ENCODE measurements at places on chromosomes 5 and 9. TPM values are rescaled to one million over a fixed set of nuclear protein-coding genes. Genes with fewer than 3 reads are reported as not detected.

Gene PCDHGB1
- 0.79 TPM for total RNA-seq

Gene C7
- not detected for total RNA-seq

Gene MELK
- total RNA-seq: 43.9 TPM

Gene WDR38
- not detected for total RNA-seq

Gene SURF2
- total RNA-seq: 19.6 TPM

Gene C9orf153
- total RNA-seq: not detected

Gene C5
- 2.4 TPM for total RNA-seq

Gene IFNA16
- total RNA-seq: not detected

GRCh38 chr9:124475868-124476690, 25.8 kb downstream of the ADGRD2 start:
- no peaks in the 10 kb centered on the region for H3K36me3 ChIP-seq
- DNase-seq: no peak
- no peak overlapping the region for H3K4me3 ChIP-seq
- H3K27ac ChIP-seq: no peak overlapping the region
- peaks cover 14% of the 10 kb centered on the region for H3K27me3 ChIP-seq

DNA sequence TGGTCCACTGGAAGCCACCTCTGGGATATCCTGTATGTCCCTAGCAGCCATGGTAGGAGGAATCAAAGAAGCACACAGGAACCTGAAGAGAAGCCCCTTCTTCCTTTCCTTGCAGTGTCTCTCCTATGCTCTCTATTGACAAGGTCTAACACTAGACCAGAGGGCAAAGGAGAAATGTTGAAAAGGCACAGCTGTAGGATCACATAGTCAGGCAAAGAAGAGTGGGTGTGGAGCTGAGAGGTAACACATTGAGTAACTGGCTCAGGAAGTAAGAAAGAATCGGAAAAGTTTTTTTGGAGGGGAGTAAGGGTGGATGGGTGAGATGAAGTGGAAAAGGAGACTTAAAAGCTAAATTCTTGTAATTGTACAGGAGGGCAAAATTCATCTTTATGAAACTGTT, 100.1 kb downstream of the FOCAD start:
- H3K27ac ChIP-seq: no peak overlapping the region
- H3K36me3 ChIP-seq: no peaks in the 10 kb centered on the region
- no peaks in the 10 kb centered on the region for H3K4me1 ChIP-seq
- H3K27me3 ChIP-seq: no peaks in the 10 kb centered on the region
- no peak for DNase-seq
- no peak overlapping the region for H3K4me3 ChIP-seq

DNA sequence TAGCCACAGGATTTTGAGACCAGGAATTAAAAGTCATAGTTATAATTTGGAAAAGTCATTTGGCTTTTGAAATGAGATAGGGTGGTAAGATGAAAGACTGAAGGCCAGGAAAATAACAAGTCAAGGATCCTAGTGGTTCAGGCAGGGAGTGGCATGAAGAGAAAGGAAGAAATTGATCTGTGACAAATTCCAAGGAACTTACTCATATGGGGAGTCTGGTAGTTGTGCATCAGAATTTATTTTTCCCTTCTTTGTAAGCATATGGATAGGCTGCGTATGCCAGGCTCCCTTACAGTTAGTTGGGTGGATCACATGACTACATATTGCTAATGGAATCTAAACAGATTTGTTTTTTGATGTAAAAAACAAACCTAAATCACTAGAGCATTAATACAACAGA, 21.0 kb downstream of the ISL1 start:
- H3K27ac ChIP-seq: no peak overlapping the region
- H3K4me1 ChIP-seq: no peaks in the 10 kb centered on the region
- DNase-seq: no peak
- no peak overlapping the region for H3K4me3 ChIP-seq
- peaks cover 13% of the 10 kb centered on the region for H3K27me3 ChIP-seq
- H3K36me3 ChIP-seq: no peaks in the 10 kb centered on the region

- H3K36me3 ChIP-seq: no peaks in the 10 kb centered on the region
- 0 out of 2 replicates have a peak, but pooled peaks cover 5% of the 10 kb centered on the region for H3K27me3 ChIP-seq
- no peak overlapping the region for H3K27ac ChIP-seq
- DNase-seq: no peak
- H3K4me3 ChIP-seq: no peak overlapping the region
Measured at GRCh38 chr5:170429014-170429413, 39.8 kb upstream of the KCNMB1 start.

GRCh38 chr5:83026930-83027687, 50.1 kb downstream of the TMEM167A start:
- peaks cover 31% of the 10 kb centered on the region for H3K4me1 ChIP-seq
- no peak overlapping the region for H3K4me3 ChIP-seq
- DNase-seq: peak; percentile 53
- peak overlapping the region; percentile 84 for H3K27ac ChIP-seq
- no peaks in the 10 kb centered on the region for H3K36me3 ChIP-seq

DNA sequence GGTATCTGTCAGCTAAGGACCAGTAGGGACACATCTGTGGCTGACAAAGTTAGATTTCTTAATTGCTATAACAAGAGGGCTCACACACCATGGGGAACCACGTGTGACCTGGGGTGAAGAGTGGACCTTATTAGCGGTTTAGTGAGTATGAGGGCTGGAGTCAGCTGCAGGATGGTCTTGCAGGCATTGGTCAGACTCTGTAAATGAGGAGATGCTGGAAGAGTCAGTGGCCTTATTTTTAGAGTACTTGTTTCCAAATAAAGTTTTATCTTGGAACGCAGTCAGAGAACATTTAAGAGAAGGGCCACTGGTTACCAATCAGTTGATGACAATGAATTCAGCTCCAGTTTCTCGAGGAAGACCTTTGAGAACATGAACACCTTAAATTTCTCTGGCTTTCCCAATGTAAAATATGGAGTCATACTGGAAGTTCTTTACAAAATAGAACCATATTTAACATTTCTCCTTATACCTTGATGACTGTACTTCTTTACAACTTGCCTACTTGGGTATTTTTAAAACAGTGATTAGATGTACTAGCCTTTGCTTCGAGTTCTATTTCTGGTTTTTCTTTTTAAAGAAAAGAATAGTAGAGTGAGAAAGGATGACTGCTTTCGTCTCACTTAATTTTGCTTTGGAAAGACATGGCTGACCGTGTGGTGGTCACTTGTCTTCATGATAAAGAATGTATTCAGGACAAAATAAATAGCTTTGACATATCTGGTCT, 185.9 kb upstream of the S1PR3 start:
- DNase-seq: no peak
- peaks cover 13% of the 10 kb centered on the region for H3K4me1 ChIP-seq
- H3K27ac ChIP-seq: no peak overlapping the region
- no peaks in the 10 kb centered on the region for H3K36me3 ChIP-seq
- H3K27me3 ChIP-seq: no peaks in the 10 kb centered on the region
- no peak overlapping the region for H3K4me3 ChIP-seq

DNA sequence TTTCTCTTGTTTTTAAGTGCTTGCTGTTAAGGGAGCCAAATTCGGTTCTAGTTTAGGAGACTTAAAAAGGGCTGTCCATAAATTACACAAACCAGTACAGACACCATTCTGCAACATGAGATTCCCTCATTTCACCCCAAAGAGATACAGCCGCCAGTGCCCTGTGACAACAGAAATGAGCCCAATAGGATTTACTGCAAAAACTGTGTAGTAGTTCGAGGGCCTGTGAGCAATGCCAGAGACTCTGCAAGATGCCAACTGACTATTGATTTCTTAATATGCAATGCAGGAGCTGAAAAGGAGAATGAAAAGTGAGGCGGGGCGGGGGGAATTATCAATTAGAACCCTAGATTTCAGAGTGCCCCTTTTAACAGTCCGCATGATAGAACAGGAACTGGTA, 5.7 kb upstream of the C5orf15 start:
- DNase-seq: no peak
- H3K4me1 ChIP-seq: peaks cover 36% of the 10 kb centered on the region
- H3K27me3 ChIP-seq: no peaks in the 10 kb centered on the region

DNA sequence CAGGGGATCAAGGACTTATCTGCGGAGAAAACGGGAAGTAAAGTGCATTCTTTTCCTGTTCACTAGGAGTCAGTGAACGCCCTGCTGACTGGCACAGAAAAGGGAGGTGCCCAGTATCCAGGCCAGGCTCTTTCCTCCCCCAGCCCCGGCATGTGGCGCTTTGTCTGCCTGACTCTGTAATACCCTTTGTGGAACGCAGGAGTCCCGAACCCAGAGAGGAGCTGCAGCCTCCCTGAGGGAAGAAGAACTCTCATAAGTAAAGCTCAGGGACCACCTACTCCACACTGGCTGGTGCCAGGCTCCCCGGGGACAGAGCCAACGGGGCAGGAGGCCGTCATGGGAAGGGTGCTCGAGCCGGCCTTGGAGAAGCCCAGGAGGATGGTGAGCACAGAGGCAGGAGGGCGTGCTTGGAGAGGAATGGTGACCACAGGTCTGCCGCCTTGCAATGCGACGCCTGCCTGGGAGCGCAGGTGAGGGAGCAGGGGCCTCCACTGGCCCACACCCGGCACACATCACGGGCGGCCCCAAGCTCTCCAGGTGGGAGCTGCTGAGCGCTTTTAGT, 31.5 kb downstream of the VAV2 start:
- no peak overlapping the region for H3K27ac ChIP-seq
- H3K4me1 ChIP-seq: peaks cover 40% of the 10 kb centered on the region
- H3K27me3 ChIP-seq: no peaks in the 10 kb centered on the region
- DNase-seq: no peak
- peaks cover 17% of the 10 kb centered on the region for H3K36me3 ChIP-seq
- H3K4me3 ChIP-seq: no peak overlapping the region

GRCh38 chr5:172897481-172898217, 61.6 kb upstream of the RPL26L1 start:
- peak overlapping the region; percentile 1 for H3K4me3 ChIP-seq
- H3K4me1 ChIP-seq: peaks cover 76% of the 10 kb centered on the region
- peak overlapping the region; percentile 86 for H3K27ac ChIP-seq
- H3K27me3 ChIP-seq: no peaks in the 10 kb centered on the region

- H3K4me3 ChIP-seq: no peak overlapping the region
- peak overlapping the region; percentile 60 for H3K27ac ChIP-seq
- H3K4me1 ChIP-seq: peaks cover 27% of the 10 kb centered on the region
- H3K36me3 ChIP-seq: peaks cover 4% of the 10 kb centered on the region
- peak; percentile 43 for DNase-seq
- H3K27me3 ChIP-seq: no peaks in the 10 kb centered on the region
Measured at GRCh38 chr9:125674981-125675973, 31.7 kb downstream of the MAPKAP1 start.

DNA sequence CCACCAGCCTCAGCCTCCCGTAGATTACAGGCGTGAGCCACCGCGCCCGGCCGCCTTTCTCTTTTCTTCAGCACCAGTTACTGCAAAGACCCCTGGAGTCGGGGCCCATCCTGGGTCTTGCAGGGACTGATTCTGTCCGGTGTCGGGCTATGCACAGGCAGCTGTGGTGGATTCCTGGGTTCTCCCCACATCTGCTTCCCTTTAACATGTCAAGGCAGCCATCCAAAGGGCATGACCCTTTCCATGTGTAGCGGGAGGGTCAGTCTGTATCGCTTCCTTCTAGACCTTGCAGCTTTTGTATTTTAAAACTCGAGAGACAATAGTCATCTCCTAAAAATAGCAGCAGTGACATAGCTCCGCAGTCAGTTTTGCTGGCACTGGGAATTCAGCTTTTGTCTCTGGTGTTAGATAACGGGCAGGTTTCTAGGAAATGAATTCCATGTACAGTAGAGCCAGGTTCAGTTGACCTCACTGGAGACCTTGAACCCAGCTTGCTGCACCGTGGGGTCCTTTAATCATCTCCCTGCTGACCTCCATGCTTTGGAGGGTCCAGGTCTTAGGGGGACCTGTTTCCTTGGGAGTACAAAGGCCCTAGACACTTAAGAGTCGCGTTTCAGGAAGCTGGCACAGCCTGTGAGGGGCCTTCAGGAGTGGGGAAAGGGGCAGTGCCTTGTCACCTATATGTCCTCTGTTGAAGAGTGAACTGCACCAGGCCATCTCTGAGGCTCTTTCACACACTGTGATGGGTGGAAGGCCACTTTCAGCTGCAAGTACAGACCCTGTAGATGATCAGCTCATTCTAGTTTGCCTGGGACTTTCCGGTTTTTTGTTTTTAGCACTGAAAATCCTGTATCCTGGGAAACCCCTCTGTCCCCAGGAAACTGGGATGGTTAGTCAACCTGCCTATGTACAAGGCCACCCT, 13.8 kb downstream of the ANKRD33B start:
- H3K4me1 ChIP-seq: peaks cover 55% of the 10 kb centered on the region
- no peak overlapping the region for H3K4me3 ChIP-seq
- peaks cover 5% of the 10 kb centered on the region for H3K36me3 ChIP-seq
- DNase-seq: peak; percentile 70
- no peaks in the 10 kb centered on the region for H3K27me3 ChIP-seq
- H3K27ac ChIP-seq: peak overlapping the region; percentile 81

- no peaks in the 10 kb centered on the region for H3K4me1 ChIP-seq
- H3K27ac ChIP-seq: no peak overlapping the region
- no peak overlapping the region for H3K4me3 ChIP-seq
- no peaks in the 10 kb centered on the region for H3K36me3 ChIP-seq
Measured at GRCh38 chr5:174303437-174304045, 258.0 kb downstream of the NSG2 start.

DNA sequence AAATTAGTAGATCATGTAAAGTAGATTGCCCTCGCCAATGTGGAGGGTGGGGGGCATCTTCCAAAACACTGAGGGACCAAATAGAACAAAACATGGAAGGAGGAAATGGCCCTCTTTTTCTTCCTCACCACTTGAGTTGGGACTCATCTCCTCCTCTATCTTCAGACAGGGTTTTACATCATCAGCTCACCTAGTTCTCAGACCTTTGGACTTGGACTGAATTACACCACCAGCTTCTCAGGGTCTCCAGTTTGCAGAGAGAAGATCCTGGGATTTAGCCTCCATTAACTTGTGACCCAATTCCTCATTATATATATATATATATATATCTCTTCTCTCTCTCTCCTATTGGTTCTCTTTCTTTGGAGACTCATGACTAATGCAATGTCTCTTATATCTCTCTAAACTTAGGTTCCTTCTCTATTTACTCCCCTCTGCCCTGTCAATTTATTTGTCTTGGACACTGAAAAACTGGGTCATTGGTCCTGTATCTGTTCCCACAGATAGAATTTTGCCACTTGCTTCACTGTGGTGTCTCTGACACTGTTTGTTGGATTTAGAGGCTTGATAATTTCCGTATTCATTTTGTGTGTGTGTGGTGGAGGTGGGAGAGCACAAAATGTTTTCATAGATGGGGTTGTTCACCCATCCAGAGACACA, 54.3 kb upstream of the TXNDC8 start:
- H3K36me3 ChIP-seq: no peaks in the 10 kb centered on the region
- no peaks in the 10 kb centered on the region for H3K27me3 ChIP-seq
- no peaks in the 10 kb centered on the region for H3K4me1 ChIP-seq
- H3K27ac ChIP-seq: no peak overlapping the region

DNA sequence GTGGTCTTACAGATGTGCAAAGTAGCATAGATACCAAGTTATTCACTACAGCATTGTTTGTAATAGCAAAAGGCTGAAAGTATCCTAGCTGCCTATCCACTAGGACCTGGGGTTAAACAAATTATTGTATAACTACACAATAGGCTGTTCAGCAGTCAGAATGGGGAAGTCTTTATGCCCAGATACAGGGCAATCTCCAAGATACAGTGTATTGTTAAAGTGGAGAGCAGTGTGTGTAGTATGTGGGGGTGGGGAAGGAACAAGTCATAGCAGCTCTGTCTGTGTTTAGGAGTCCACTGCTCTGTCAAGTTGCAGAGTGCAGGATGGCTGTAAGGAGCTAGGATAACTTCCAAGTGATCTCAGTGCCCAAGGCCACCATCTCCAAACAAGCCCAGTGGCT, 5.5 kb downstream of the PCYOX1L start:
- DNase-seq: no peak
- no peak overlapping the region for H3K27ac ChIP-seq
- H3K4me1 ChIP-seq: peaks cover 33% of the 10 kb centered on the region
- H3K27me3 ChIP-seq: no peaks in the 10 kb centered on the region

Data from SJSA1 (cell line).